Hematopoietic multipotent progenitor cell treated with erythropoietin and hydrocortisone succinate and interleukin-3 and kit ligand, for 6 days (in vitro differentiated cells): ENCODE measurements at places on chromosomes 7 and 10.

GRCh38 chr10:46053534-46054434 is 7.7 kb upstream of the MSMB start:
- no peak for DNase-seq

- DNase-seq = no peak
These were observed 5.2 kb downstream of the GHRHR start for GRCh38 chr7:30968747-30969603.

GRCh38 chr10:118900617-118901016 is 128.9 kb upstream of the NANOS1 start:
- DNase-seq = no peak

DNA sequence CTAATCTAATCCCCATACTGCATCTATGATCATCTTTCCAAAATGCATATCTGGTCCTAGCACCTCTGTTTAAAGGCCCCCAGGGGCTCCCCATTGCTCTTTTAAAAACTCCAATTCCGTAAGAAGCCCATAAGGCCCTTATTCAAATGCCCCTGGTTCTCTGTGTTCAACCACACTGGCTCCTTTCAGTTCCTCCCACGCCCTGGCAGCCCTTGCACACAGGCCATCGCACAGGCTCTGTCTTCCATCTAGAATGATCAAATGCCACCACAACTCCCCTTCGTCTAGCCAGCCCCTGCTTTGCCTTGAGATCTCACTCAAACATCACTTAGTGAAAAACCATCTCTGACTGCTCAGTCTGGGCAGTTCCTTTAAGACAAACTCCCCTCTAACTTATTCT is 112.9 kb upstream of the LYZL2 start:
- no peak for DNase-seq

GRCh38 chr7:117889611-117890010 is 16.4 kb upstream of the CTTNBP2 start:
- DNase-seq = no peak
